ENCODE measurements at places on chromosomes 5 and 9.

GRCh38 chr9:123053711-123054110 is 20.2 kb downstream of the GPR21 start:
- DNase-seq, result no peak

GRCh38 chr9:1870915-1871314 is 144.2 kb upstream of the SMARCA2 start:
- no peak for DNase-seq

GRCh38 chr5:14452685-14453454 is 128.7 kb upstream of the OTULINL start:
- no peak for DNase-seq

DNA sequence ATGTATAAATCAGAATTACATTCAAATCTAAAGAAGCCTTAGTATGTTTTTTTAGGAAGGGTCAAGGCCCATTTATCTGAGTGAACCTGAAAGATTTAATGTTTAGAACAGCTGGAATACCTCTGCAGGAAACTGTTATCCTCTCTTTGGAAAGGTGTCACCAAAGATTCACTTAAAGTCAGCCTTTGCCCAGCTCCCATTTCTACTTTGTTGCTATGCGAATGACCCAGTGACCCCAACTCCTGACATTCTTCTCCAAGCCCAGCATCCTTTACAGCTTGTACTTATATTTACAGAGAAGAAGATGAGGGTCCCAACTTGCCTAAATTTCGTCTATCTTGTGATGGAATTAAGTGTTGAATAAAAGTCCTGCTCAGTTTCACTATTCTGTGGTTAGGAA is 1198.6 kb downstream of the CDH12 start:
- DNase-seq, result no peak

DNA sequence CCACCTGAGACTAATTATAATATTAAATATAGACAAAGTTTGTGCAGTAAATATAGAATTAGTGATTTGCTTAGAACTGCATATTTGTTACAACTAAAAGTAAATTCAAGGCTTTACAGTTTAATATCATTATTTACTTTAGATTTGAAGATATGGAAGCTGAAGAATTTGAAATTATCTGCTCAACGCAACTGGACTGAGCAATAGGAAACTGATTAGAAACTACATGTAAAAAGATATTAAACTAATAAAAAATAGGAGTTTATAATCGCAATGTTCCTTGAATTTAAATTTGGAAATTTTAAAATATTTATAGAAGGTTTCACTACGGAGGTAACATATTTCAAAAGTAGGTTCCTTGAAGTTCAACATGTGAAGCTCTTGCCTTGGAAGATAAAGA is 55.2 kb downstream of the CDH10 start:
- no peak for DNase-seq

DNA sequence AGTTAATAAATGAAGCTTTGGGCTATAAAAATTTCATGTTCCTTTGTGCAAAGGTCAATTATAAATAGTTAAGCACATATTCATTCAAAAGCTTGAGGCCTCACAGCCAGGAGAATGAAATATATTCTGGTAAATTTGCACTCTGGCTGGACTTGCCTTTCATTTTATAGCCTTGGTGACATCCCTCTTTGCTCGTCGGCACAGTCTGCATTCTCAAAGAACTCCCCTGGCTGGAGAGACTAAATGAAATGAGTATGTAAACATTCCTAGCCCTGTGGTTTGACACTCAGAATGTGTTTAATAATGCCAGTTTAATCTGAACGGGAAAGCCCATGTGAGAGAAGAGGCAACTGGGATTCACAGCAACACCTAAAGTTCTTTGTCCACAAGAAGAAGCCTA is 285.6 kb downstream of the BRINP1 start:
- no peak for DNase-seq

DNA sequence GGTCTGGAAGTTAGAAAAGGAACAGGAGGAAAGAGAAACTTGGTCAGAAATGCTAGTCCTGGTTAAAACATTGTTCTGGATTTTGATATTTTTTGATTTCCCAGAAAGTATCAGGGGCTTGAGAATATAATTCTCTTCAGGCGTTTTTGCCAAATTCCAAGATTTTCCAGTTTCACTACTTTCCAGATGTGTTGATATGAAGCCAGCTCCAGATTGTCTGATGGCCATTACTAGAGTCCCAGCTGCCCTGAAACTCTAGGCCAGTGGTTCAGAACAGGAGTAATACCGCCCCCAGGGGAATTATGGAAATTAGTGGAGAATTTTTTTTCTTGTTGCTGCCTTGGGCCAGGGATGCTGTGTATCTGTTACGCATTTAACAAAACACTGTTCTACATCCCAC is 88.6 kb downstream of the KCNN2 start:
- DNase-seq, result no peak

All from T follicular helper cell (primary cell).